T-helper 2 cell treated with Interferon-gamma antibody and Interleukin-4, amounts not matched to agents 5 μg/mL and 100 μg/mL, for 36 hours (primary cell): ENCODE measurements at places on chromosomes 7 and 10.

DNA sequence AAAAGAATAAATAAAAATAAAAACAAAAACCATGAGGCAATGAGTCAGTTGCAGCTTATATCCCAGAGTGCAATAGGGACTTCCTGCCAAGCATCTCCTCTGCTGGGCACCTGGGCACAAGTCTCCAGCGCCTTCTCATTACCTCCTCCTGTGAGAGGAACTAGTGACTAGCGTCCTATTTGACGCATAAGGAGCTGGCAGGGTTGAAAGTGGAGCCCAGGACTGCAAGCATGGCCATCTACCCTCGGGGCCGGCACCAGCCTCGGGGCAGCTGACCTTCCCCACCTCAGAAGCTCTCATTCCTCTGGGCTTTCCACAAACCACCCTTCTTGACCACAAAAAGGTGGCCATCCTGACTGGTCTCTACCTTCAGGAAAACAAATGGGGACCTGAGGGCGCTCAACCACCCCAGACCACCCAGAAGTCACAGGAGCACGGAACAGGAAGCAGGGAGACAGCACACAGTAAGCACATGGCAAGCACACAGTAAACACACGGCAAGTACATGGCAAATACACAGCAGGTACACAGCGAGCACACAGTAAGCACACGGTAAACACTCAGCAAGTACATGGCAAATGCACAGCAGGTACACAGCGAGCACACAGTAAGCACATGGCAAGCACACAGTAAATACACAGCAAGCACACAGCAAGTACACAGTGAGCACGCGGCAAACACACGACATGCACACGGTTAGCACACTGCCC, 19.1 kb downstream of the CTBP2 start:
- H3K4me1 ChIP-seq: no peaks in the 10 kb centered on the region
- H3K27ac ChIP-seq: no peak overlapping the region
- no peak for DNase-seq
- no peak overlapping the region for H3K4me3 ChIP-seq
- H3K36me3 ChIP-seq: no peaks in the 10 kb centered on the region

DNA sequence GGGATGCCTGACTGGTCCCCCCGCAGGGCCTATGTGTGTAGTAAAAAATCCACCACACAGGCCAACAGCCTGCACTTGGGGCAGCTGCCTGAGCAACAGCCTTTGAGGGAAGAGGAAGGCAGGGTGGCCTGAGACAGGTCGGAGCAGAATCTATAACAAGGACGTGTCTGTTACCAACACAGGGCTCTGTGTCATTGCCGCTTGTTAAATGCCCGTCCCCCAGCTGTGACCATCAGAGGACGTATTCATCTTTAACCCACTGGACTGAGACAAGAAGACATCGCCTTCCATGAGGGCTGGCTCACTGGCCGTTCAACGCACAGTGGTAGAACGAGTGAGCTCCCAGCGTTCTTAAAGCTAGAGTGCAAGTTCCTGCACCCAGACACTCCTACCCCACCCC, 7.8 kb downstream of the PDIA4 start:
- H3K36me3 ChIP-seq: peaks cover 51% of the 10 kb centered on the region
- DNase-seq: no peak

GRCh38 chr10:83760142-83760541, 379.2 kb upstream of the GHITM start:
- H3K27me3 ChIP-seq: no peaks in the 10 kb centered on the region
- H3K27ac ChIP-seq: no peak overlapping the region
- H3K4me1 ChIP-seq: no peaks in the 10 kb centered on the region
- DNase-seq: no peak

DNA sequence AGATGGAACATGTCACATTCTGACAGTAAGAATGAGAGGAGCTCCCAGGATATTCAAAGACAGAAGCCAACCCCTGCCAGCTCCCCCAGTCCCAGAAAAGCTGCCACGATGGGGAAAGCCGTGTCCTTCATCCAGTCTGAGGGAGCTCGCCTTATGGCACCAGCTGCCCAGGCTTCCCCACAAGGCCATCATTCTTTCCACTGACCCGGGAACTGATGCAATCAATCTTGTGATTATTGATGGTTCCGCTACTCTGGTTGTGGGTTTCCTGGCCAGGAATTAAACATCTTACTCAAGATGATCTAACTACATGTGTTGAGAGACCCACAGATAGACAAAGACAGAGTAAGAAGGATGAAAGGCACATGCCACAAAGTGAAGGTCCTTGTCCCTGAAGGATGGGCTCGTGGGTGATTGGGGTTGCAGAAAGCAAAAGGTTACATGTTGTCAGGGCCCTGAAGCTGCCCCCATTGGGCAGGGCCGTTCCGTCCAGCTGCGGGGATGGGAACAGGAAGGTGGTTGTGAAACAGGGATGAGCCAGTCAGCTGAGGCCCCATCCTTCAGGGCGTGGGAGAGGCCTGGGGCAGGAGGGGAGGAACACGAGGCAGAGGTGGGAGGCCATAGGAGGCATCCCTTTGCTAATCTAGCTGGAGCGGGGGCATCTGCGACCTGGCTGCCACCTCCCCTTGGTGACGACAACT, 127.6 kb downstream of the OAT start:
- H3K27ac ChIP-seq: no peak overlapping the region
- H3K36me3 ChIP-seq: no peaks in the 10 kb centered on the region
- no peak overlapping the region for H3K4me3 ChIP-seq
- no peaks in the 10 kb centered on the region for H3K27me3 ChIP-seq
- DNase-seq: no peak
- no peaks in the 10 kb centered on the region for H3K4me1 ChIP-seq

DNA sequence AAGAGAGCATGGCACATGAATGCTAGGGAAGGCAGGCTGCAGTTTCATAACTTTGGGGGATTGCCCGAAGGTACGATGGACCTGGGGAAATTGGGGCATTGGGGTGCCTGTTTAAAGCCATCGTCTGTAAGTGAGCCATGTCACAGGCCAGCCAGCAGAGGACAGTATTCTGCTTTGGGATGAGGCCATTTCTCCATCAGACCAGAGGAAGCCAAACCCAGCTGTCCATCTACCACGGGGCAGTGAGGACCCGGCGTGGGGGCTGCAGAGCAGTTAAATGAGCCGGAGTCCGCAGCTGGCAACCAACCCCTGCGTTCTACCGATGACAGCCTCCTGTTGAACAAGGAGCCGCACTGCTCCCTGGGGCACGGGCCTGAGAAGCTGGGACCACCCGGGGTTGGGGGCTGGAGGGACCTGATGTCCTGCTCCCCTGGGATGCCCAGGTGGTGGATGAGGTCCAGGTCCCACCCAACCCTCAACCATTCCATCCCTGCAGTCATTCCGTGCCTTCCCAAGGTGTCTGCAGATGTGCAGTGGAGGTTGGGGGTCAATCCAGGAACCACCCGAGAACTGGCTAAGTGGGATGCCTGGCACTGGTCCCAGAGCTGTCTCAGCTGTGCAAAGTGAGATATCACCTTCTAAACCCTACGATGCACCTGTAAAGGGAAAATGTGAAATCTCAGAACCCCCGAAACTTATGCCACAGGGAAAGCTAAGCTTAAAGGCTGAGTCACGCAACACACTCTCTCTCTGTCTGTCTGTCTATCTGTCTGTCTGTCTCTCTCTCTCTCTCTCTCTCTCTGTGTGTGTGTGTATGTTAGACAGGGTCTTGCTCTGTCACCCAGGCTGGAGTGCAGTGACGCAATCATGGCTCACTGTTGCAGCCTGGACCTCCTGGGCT, 12.1 kb upstream of the RHBDD2 start:
- no peak overlapping the region for H3K27ac ChIP-seq
- peaks cover 9% of the 10 kb centered on the region for H3K4me1 ChIP-seq
- DNase-seq: peak; percentile 43
- H3K36me3 ChIP-seq: no peaks in the 10 kb centered on the region

GRCh38 chr7:21898265-21898930, 47.3 kb downstream of the CDCA7L start:
- peak overlapping the region; percentile 83 for H3K4me3 ChIP-seq
- H3K36me3 ChIP-seq: peaks cover 46% of the 10 kb centered on the region
- H3K27me3 ChIP-seq: no peaks in the 10 kb centered on the region
- DNase-seq: no peak
- H3K4me1 ChIP-seq: peaks cover 19% of the 10 kb centered on the region

GRCh38 chr7:50119815-50120637, 27.0 kb upstream of the ZPBP start:
- no peak overlapping the region for H3K4me3 ChIP-seq
- DNase-seq: peak; percentile 16
- no peak overlapping the region for H3K27ac ChIP-seq
- peaks cover 38% of the 10 kb centered on the region for H3K27me3 ChIP-seq
- H3K4me1 ChIP-seq: no peaks in the 10 kb centered on the region

GRCh38 chr7:25256333-25256819, 28.1 kb upstream of the NPVF start:
- peaks cover 5% of the 10 kb centered on the region for H3K27me3 ChIP-seq
- peaks cover 13% of the 10 kb centered on the region for H3K4me1 ChIP-seq
- no peaks in the 10 kb centered on the region for H3K36me3 ChIP-seq
- no peak for DNase-seq
- no peak overlapping the region for H3K4me3 ChIP-seq

- no peak for DNase-seq
- no peaks in the 10 kb centered on the region for H3K27me3 ChIP-seq
- no peaks in the 10 kb centered on the region for H3K36me3 ChIP-seq
- no peak overlapping the region for H3K27ac ChIP-seq
These were observed 527.7 kb upstream of the POM121L12 start for GRCh38 chr7:52507546-52508255.

- peaks cover 5% of the 10 kb centered on the region for H3K27me3 ChIP-seq
- no peak for DNase-seq
These were observed 18.3 kb upstream of the EFCAB10 start for GRCh38 chr7:105599551-105599950.

DNA sequence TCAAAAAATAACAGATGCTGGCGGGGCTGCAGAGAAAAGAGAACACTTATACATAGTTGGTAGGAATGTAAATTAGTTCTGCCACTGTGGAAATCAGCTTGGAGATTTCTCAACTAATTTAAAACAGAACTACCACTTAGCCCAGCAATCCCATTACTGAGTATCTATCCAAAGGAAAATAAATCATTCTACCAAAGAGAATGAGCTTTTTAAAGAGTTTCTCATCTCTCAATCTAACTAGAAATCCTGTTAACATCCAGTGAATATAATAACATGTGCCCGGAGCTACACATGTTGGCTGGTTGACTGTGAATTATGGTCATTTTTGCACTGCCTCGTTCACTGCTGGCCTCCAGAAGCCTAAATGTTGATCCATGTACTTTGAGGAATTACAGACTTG, 39.3 kb downstream of the BET1 start:
- H3K27me3 ChIP-seq: no peaks in the 10 kb centered on the region
- DNase-seq: no peak
- H3K4me3 ChIP-seq: no peak overlapping the region
- no peak overlapping the region for H3K27ac ChIP-seq
- no peaks in the 10 kb centered on the region for H3K36me3 ChIP-seq

GRCh38 chr7:40826411-40827221, 691.8 kb downstream of the SUGCT start:
- no peak overlapping the region for H3K27ac ChIP-seq
- no peaks in the 10 kb centered on the region for H3K4me1 ChIP-seq
- H3K27me3 ChIP-seq: no peaks in the 10 kb centered on the region
- no peak overlapping the region for H3K4me3 ChIP-seq
- DNase-seq: no peak
- H3K36me3 ChIP-seq: no peaks in the 10 kb centered on the region

DNA sequence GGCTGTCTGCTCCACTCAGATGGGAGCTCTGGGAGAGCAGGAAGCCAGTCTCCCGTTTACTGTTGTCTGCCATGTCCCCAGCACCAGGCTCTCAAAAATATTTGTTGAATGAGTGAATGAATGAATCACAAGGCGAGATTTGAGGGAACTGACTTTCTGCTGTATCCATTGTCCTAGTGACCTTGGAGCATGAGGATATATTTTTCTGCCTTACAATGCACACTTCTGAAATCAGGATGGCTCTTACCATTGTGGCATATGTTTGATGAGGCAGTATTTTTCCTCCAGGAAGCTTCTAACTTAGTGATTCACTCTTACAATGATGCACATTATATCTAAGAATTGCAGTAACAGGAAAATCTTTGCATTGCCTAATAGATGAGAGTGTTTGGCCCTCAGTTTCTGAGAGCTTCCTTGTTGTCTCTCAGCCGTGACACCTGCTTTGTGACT, 136.4 kb downstream of the RPS24 start:
- H3K4me1 ChIP-seq: no peaks in the 10 kb centered on the region
- peaks cover 10% of the 10 kb centered on the region for H3K27me3 ChIP-seq
- H3K36me3 ChIP-seq: no peaks in the 10 kb centered on the region
- H3K4me3 ChIP-seq: no peak overlapping the region
- no peak for DNase-seq
